Non-pigmented ciliary epithelial cell (primary cell): ENCODE measurements at places on chromosomes 6 and 20.

- no peak for DNase-seq
Observed at GRCh38 chr6:144449911-144450597, 164.9 kb downstream of the UTRN start.

DNA sequence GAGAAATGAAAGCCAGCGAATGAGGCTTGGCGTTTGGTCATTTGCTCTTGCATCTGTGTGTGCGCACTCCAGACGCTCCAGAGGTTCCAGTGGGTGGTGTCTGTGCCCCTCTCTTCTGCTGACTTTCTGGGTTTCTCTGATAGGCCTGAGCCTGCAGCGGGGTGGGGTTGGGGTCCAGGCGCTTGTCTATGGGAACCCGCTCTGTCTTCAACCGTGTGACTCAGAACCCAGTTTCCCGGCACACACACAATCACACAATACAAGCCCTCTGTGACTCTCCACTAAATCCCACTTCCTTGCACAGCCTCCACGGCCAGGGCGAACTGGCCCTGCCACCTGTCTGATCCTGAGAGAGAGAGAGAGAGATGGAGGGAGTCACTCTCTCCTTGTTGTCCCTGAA is 24.6 kb downstream of the RBM38 start:
- no peak for DNase-seq

DNA sequence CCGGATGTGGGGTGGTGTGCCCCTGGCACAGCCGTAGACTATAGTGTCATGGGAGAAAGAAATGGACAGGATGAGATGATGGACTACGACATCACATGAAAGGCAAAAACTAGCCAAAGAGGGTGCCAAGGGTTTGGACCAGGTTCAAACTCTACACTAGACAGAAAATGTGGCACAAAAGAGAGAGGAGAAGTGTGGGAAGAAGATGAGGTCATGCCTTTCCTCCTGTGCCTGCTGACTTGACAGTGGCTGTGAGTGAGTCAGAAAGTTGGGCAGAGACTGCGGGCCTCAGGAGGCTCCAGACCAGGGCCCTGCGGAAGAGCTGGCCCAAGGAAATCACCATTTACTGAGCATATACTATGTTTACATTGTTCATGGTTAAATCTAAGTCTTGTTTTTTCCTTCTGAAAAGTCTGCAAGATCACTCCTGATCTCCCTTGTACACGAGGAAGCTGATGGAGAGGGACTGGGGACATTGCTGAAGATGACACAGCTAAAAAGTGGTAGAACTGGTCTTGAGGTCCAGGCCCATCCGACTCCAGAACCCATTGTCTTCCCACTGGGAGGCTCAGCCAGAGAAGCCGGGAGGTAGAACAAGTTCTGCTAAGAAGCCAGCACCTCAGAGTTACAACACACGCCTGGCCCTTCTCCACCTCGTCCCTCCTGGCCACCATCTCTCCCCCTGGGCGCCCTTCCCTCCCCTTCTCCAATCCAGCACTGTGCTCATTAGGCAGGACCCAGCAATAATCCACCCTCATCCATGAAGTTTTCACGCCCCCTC is 35.6 kb downstream of the CNKSR3 start:
- no peak for DNase-seq

- peak; percentile 15 for DNase-seq
Observed at GRCh38 chr6:99393698-99394531, at the start of gene COQ3. Gene COQ3, minus strand, starts transcription at chr6:99394195. Its CDS starts 16 bp downstream, at chr6:99394179.

GRCh38 chr6:40535110-40535818 is 51.9 kb downstream of the LRFN2 start:
- DNase-seq = no peak

- DNase-seq = no peak
Observed at GRCh38 chr6:44232676-44233566, 9.5 kb downstream of the SLC29A1 start.

GRCh38 chr6:43723737-43724295 is 36.2 kb upstream of the MRPS18A start:
- no peak for DNase-seq
